ENCODE measurements at places on chromosomes 11 and 22.

DNA sequence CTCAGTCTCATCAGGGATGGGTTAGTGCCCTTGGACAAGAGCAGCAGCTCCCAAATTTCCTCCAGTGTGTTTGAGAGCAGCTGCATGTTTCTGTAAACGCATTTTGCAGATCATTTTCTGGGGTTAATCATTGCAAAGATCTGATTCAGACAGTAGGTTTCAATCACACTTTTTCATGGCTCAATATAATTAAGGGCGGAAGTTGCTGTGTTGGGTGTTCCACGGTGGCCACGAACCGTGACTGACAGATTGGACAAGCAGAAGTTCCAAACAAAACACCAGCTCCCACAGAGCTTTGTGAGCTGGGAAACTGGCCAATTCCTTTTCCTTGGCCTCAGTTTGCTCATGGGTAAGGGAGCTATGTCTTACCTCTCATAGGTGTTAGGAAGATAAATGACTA lies 8.4 kb upstream of the RASSF10 start:
- DNase-seq, result no peak

GRCh38 chr22:49969751-49970527 lies 9.4 kb downstream of the PIM3 start:
- no peak for DNase-seq

DNA sequence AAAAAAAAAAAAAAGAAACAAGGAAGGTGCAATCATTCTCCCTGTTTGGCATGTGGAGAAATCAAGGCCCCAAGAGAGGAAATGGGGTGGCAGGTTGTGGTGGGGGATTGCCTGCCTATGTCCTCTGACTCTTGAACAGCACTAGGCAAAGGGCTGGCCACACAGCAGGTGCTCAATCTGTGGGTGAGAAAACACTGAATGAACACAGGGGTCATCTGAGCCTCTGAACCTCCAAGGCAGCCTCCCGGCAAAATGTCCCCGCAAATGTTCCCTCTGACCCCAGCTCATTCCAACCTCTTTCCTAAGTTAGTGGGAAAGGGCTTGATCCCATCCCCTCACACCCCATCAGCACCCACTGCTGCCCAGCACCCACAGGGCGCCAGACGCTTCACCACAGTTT lies 4.6 kb downstream of the PLA2G6 start:
- no peak for DNase-seq

DNA sequence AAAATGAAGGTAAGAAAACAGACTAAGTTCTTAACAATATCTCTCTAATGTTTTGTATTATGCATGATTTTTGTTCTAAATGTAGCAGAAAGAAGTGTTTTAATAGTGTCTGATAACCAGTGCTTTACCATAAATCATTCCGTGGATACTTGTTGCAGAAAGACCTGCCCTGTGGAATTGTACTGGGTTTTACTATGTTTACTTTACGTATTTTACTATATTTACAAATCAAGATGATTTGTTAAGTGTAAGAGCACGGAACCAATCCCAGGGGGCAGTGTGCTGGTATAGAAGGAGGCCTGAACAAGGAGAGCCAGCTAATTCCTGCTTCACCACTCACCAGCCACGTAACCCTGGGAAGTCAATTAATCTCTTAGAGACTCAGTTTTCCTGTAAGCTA lies 1.4 kb downstream of the HTR3B start:
- no peak for DNase-seq

DNA sequence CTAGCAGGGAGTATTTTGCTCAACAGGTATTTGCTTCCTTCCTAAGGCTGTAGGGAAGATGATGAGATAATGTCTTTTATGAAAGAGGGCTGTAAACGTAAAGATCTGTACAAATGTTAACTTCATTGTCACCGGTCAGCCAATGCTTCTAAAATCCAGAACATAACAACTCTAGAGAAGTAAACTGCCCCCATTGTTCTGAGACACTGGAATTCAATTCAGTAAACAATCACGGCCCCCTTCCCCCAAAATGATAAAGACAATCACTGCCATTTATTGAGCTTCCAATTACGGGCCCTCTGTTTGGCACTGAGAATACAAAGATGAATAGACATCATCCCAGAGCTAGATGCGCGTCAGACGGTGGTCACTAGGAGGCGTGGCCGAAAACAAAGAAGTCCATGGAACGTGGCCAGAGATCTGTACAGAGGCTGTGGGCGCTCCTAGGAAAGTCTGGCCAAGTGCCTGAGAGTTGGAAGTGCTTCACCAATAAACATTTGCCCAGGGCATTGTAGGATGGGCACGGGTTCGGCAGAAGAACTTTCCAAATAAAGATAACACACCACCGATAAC lies 576 bp downstream of the TMEM258 start:
- DNase-seq, result no peak
